ENCODE measurements at places on chromosomes 1 and 21.
A peak's percentile ranks its signal among the peaks of the same experiment; 100 is the strongest.

GRCh38 chr21:34227386-34227852 lies 136.4 kb upstream of the KCNE2 start:
- peak; percentile 85 for DNase-seq

- DNase-seq = no peak
Observed at GRCh38 chr1:9121496-9122409, 7.1 kb downstream of the GPR157 start.

GRCh38 chr1:221697923-221698425 lies 43.9 kb downstream of the DUSP10 start:
- peak; percentile 35 for DNase-seq

DNA sequence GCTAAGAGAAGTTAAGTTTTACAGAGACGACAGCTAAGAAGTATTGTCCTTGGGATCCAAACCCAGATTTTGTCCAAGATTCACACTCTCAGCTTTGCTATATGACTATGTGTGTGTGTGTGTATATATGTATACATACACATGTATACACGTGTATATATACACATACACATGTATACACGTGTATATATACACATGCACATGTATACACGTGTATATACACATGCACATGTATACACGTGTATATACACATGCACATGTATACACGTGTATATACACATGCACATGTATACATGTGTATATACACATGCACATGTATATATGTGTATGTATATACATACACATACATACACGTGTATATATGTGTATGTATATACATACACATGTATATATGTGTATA lies 3.9 kb upstream of the CACHD1 start:
- no peak for DNase-seq

GRCh38 chr1:202274611-202275010 lies 67.1 kb downstream of the UBE2T start:
- DNase-seq = peak; percentile 65
